ENCODE measurements at places on chromosomes 1 and 21.

GRCh38 chr1:116945421-116945820, 35.7 kb downstream of the PTGFRN start:
- no peak for DNase-seq

DNA sequence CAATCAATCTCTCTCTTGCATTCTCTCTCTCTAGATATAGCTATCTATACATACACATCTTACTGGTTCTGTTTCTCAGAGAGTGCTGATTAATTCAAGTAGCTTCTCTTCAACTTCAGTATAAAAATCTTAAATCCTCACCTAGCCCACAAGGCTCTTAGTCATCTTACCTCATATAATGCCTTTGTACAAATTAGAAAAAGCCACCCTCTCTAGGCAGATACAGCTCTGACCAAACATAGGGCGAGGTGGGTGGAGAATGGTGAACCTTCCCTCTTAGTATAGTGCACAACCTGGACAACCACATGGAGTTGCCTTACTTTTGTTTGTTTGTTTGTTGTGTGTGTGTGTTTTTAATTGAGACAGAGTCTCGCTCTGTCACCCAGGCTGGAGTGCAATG, 5.1 kb upstream of the INAVA start:
- no peak for DNase-seq

DNA sequence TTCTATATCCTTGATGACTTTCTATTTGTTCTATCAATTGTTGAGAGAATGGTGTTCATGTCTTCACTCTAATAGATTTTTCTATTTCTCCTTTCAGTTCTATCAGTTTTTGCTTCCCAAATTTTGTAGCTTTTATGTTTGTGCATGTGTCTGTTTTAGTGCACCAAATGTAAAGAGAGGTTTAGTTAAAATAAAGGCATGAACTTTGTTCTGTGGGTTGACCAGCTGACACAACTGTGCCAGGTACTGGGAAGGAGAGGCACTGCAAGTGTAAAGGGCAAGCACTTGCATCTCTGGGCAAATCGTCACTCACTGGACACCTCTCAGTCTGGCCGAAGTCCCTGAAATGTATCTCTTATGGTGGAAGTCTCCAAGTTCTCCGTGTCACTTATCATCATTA, 38.6 kb upstream of the ABCD3 start:
- DNase-seq: no peak

- no peak for DNase-seq
Measured at GRCh38 chr1:150161747-150162581, 12.2 kb downstream of the PLEKHO1 start.

DNA sequence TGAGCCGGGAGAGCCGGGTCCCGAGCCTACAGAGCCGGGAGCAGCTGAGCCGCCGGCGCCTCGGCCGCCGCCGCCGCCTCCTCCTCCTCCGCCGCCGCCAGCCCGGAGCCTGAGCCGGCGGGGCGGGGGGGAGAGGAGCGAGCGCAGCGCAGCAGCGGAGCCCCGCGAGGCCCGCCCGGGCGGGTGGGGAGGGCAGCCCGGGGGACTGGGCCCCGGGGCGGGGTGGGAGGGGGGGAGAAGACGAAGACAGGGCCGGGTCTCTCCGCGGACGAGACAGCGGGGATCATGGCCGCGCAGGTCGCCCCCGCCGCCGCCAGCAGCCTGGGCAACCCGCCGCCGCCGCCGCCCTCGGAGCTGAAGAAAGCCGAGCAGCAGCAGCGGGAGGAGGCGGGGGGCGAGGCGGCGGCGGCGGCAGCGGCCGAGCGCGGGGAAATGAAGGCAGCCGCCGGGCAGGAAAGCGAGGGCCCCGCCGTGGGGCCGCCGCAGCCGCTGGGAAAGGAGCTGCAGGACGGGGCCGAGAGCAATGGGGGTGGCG, 371 bp downstream of the ARID1A start:
- DNase-seq: no peak

DNA sequence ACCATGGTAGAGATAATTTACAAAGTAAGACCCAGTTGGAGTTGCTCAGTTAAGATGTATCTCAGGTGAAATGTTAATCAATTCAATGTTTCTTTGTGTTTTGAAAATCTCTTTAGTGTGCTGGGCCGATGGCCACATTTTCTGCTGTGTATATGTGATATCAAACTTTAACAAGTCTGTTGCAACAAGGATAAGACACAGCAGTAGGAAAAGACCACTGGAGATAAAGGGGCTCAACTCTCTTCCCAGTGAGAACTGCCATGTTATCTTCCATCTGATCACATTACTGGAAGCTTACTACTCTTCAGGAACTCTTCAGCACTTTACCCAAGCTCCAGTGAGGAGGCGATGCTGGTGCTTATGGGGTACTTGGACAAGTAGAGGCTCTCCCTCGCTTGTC, 227.7 kb downstream of the NFIA start:
- DNase-seq: no peak

DNA sequence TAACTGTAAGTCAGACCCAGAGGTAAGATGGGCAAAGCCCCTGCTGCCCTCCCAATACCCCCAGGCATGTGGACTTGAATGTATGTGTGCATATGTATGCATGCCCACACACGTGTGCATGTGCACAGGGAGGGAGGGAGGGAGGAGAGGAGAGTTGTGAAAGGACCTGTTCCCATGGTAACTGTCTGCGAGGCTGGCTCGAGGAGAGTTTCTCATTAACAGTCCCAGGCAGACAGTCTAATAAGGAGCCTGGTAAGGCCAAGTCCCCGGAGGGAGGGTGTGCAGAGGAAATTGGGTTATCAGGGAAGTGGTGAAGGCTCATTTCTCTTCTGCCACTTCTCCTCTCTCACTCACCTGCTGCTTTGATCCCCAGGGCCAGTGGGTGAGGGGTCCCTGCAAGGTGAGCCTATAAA, 74.9 kb downstream of the NFASC start:
- DNase-seq: no peak

DNA sequence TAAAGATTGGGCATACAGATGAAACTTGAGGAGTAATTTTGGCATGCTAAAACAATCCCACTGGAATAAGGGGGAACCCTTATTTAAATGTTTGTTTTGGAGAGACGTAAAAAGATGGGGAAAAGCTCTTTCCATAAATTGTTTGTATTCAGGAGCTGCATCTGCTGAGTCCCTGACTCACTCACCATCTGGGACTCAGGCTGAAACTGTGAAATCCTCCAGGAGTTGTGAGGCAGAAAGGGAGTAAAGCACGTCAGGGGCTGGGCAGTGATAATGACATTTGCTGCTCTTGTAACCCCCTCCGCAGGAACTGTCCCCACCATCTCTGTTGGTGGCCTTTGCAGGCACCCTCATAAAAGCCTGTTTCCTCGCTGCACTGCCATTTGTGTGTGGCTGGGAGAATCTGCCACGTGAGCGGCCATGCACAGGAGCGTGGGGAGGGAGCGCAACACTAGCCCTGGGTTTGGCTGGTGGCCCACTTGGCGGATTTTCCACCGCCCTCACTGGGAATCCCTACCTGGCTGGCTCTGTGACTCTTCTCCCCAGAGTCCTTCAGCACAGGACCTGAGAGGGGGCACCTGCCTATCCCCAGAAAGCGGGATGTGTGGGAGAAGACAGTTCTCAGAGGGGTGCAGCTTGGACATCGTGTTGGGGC, 45.3 kb downstream of the ZSCAN20 start:
- no peak for DNase-seq

DNA sequence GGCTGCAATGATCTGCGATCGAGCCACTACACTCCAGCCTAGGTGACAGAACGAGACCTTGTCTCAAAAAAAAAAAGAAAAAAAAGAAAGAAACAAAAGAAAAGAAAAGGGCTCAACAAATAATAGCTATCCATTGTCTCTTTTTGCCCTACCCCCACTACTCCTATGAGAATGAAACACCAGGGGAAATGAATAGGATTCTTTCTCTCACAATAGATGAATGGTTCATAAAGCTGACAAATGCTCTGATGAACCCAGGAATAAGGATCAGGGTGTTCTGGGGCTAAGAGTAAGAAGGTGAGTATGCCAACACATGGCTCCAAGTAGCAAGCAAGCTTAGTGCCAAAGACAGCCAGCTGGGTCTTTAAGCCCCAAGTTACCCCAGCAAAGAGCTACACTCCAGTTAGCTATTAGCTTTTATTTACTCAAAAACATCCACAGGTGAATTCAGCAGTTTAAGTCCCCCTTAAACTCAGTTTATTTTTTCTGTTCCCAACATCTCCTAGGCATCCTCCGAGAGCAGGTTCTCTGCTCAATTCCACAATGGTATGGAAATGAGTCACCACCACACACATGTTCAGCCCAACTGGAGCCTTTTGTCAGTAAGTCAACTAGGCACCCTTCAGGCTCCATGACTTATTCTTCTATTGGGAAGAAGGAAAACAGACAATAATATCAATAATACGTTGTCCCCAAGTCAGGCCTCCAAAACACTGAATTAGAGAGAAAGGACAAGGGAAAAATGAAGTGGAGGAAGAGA, 4.2 kb downstream of the ADORA3 start:
- DNase-seq: no peak

DNA sequence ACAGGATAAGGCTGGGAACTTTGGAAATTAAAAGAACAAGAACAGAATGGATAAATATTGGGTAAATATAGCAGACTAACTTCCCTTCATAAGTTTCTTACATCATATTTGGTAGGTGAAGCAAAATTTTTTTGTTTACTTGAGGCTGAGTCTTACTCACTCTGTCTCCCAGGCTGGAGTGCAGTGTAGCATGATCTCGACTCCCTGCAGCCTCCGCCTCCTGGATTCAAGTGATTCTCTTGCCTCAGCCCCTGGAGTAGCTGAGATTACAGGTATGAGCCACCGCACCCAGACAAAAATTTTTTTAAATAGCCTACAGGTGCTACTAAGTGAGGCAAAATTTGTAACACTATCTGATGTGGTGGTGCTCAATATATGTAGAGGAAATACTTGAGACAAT, 50.7 kb downstream of the TM2D1 start:
- DNase-seq: no peak

GRCh38 chr1:204733869-204734596, 48.5 kb upstream of the LRRN2 start:
- DNase-seq: no peak

DNA sequence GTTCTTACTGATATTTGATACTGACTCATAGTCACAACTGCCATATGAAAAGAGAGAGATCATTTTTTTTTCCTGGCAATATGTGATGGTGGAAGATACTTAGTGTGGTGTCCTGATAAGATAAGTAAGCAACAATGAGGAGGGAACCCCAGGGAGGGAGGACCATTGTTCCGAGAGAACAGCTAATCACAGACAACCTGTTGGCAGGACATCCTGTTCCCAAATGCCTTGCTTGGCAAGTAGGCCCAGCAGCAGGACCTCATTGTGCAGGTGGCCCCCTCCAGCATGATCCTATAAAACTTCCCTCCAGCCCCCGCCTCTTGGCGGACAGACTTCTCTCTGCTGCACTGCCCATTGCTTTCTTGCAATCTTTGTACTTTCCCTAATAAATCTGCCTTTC, 329.4 kb upstream of the CHRM3 start:
- DNase-seq: no peak

- DNase-seq: no peak
Measured at GRCh38 chr1:197143276-197143675, 3.2 kb downstream of the ASPM start.

DNA sequence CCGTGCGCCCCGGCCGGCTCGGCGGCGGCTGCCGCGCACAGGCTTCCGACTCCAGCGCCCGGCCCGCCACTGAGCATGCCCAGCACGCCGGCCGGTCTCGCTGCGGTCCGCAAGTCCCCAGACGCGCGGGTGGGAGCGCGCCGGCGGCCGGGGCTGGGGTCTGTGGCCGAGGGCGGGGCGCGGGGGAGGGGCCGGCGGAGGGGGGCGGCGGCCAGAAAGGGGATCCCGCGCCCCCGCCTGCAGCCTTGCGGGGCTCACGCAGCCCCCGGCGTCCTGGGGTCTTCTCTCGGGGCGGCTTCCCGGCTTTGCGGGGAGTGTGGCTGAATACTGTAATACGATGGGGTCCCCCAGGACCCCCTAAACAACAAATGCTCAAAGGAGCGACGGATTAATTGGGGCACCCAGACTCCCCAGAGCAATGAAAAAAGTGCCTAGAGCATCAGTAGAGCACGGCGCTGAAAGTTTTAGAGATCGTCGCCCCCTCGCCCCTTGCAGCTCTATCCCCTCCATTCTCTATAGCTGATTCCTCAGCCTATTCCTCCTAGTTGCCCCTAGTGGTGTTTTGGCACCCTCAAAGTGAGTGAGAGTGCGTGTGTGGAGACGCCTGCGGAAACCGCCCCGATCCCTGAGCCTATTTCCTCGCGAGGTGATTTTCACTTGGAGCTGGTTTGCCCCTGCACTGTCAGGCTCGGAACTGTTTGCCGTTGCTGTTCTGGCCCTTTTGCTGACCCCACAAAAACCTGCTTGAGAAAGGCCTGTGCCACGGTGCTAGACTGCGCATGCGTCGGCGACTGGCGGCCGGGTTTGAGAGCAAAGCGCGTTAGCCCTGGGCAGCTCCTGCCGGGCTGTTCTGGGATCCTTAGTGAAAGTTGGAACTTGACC, at the start of gene VAV3:
VAV3 (minus strand) TSS at position 71 of the 882 bp plus-strand sequence. CDS start 311 bp downstream, outside the sequence.
- peak; percentile 21 for DNase-seq

DNA sequence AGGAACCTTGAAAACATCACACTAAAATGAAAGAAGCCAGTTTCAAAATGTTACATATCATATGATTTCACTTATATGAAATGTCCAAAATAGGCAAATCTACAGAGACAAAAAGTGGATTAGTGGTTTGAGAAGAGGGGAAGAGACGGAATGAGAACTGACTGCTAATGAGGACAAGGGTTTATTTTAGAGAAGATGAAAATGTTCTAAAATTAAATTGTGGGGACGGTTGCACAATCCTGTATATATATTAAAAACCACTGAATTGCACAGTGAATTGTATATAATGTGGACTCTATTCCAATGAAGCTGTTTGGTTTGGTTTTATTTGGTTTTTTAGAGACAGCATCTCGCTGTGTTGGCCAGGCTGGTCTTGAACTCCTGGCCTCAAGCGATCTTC, 35.6 kb downstream of the PRPF38A start:
- DNase-seq: no peak

GRCh38 chr1:12549460-12550349, 68.3 kb downstream of the DHRS3 start:
- DNase-seq: no peak

DNA sequence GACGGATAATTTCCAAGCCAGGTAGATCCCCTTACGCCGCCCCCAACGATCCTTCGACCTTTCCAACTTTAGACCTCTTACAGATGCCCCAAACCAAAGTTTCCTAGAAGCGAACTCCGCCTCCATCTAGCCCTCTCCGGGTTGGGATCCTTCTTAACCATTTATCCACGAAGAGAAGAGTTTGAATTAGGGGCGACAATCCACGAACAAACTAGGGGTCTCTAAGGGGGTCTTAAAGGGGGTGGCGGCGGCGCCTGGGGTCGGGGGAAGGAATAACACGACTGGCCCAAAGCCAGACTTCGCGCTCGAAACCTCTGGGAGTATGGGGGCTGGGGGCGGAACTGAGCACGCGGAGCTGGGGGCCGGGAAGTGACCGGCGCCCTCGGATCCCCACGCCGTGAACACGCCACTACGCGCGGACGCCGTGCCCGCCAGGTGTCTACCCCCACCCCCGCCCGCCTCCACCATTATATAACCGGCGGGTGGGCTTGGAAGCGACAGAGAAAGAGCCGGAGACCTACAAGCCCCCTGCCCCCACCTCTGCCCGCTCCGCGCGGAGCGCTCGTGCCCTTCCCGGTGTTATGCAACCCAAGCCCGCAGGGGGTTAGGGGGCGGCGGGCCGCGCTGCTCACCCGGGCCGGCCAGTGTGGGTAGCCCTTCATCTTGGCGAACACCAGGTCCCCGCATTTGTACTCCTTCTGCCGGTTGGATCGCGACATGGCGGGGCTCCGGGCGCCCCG, 594 bp downstream of the HDGF start:
- no peak for DNase-seq
